ENCODE measurements at places on chromosomes 13 and 19.

DNA sequence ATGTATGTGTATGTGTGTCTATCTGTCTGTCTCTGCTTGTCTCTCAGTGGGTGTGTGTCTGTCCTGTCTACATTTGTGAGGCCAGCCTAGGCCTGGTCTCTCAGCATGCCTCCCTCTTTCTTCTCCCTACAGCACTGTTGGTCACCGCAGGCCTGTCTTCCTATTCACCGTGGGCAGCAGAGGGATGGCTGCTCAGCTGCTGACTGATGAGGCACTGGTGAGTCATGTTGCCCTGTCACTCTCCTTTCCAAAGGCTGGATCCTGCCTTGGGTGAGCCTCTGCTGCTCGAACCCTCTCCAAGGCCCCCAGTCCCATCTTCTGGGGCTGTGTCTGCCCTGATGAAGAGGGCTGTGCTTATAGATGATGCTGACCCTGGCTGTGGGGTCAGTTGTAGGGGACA is 6.3 kb downstream of the ZNF71 start:
- DNase-seq, result no peak

GRCh38 chr13:102682727-102683126 is 12.1 kb downstream of the METTL21C start:
- no peak for DNase-seq

DNA sequence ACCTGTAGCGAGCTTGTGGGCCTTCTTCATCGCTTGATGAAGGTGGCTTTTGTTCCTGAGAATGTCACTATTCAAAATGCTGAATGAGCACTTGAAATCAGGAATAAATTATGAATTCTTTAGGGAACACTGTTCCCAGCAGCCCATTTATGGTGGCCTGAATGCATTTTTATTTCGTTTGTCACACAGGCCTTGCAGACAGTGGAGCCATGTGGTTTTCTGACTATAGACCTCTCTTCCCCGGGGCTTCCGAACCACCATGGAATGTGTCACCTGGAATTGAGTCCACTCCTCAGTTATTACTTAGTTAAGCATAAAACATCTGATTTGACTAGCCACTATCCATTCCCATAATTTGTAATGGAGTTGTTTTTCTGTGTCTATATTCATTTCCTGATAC is 396.9 kb downstream of the IRS2 start:
- DNase-seq, result no peak

DNA sequence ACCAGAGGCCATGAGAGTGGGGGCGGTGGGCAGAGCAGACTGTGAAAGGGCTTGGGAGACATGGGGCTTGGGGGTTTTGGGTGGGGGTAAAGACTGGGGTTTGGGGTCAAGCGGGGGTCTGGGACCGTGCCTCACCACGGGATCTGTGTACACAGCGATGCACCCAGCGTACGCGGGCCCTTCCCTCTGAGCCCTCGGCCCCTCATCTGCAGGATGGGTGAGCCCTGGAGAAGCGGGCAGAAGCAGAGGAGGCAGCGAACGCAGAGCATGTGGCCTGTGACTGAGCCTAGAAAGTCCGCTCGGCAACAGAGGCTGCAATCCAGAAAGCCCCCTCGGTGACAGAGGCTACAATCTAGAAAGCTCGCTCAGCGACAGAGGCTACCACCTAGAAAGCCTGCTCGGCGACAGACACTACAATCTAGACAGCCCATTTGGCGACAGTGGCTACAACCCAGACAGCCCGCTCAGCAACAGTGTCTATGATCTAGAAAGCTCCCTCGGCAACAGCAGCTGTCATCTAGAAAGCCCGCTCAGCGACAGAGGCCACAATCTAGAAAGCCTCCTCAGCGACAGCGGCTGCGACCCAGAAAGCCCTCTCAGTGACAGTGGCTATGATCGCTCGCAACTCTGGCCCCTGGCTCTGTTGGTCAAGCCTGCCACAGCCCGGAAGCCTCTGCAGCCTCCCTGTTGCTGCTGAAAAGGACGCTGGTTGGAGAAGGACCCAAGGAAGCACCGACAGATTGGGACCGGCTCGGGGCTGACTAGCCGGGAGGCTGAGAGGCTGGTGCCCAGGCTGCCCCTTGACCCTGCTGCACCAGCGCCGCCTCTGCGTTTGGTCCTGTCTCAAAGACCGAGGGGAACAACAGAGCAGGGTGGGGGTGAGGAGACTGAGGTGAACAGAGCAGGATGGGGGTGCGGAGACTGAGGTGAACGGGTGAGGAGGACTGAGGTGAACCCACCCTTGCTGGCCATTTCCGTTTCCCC is 68.6 kb downstream of the SPACA7 start:
- no peak for DNase-seq

DNA sequence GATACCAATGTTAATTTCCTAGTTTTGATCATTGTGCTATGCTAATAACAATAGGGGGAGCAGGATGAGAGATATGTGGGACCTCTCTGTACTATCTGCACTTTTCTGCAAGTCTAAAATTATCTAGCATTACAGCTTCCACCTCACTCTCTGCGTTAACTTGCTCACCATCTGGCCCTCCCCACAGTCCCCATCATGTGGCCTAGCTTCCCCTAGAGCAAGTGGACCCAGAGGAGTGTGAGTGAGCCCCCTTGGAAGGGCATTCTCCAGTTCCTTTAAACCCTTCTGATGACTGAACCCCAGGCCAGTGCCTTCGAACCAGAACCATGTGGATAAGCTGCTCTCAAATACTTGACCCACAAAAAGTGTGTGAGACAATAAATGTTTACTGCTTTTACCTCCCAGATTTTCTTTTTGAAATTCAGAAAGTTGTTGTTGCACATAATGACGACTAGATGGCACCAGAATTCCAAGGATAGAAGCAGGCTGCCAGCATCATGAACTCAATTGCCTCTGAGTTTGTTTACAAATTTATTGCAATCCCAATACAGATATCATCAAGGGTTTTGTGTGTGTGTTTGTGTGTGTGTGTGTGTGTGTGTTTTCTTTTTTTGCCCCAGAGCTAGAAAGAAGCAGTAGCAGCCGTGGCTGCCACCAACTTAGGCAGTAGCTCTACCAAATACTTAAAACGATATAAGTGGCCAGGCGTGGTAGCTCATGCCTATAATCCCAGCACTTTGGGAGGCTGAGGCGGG is 49.0 kb upstream of the ZNF780A start:
- no peak for DNase-seq

- DNase-seq, result no peak
Observed at GRCh38 chr19:41810301-41810700, 13.9 kb downstream of the CEACAM3 start.

- DNase-seq, result no peak
Observed at GRCh38 chr19:44747739-44748425, 626 bp upstream of the BCL3 start.

- DNase-seq, result no peak
Observed at GRCh38 chr13:107104631-107105030, 536.7 kb upstream of the ARGLU1 start.

GRCh38 chr13:113771709-113772331 is 12.8 kb downstream of the TMEM255B start:
- no peak for DNase-seq

GRCh38 chr19:29893606-29894284 is 48.3 kb upstream of the URI1 start:
- no peak for DNase-seq

DNA sequence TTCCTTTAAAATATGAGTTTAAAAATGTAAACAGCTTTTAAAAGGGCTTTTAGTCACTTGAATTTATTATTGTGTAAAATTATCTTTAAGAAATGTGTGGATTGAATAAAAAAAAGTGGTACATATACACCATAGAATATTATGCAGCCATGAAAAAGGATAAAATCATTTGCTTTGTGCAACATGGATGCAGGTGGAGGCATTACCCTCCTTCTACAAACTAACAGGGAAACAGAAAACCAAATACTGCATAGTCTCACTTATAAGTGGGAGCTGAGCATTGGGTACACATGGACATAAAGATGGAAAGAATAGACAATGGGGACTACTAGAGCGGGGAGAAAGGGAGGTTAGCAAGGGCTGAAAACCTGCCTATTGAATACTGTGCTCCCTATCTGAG is 999.3 kb downstream of the SLITRK5 start:
- DNase-seq, result no peak

DNA sequence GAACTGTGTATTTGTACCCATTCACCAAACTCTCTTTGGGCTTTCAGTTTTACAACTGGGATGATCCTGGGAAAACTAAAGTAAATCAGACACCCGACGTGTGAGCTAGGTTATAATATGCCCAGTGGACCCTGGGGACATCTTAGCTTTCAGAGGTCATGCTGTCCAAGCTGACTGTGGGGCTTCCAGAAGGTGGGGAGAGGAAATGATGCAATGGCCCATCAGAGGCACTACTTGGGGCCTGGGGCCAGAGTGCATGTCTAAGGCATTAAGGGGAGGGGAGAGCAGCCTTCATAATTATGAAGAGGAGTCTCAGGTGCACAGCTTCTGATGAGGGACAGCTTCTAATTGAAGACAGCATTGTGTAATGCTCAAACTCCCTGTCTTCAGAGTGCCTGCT is 30.9 kb downstream of the ALOX5AP start:
- no peak for DNase-seq

DNA sequence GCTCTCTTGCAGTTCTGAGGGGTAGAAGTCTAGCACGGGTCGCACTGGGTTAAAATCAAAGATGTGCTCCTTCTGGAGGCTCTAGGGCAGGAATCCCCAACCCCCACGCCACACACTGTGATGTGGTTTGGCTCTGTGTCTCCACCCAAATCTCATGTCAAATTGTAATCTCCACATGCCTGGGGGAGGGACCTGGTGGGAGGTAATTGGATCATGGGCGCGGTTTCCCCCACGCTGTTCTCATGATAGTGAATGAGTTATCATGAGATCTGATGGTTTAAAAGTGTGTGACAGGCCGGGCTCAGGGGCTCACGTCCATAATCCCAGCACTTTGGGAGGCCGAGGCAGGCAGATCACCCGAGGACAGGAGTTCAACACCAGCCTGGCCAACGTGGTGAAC is 26.6 kb upstream of the CALM3 start:
- no peak for DNase-seq

- DNase-seq, result no peak
Observed at GRCh38 chr13:82634946-82635345, 1247.3 kb downstream of the SLITRK1 start.

- no peak for DNase-seq
Observed at GRCh38 chr19:46691104-46691503, 25.8 kb downstream of the PRKD2 start.

DNA sequence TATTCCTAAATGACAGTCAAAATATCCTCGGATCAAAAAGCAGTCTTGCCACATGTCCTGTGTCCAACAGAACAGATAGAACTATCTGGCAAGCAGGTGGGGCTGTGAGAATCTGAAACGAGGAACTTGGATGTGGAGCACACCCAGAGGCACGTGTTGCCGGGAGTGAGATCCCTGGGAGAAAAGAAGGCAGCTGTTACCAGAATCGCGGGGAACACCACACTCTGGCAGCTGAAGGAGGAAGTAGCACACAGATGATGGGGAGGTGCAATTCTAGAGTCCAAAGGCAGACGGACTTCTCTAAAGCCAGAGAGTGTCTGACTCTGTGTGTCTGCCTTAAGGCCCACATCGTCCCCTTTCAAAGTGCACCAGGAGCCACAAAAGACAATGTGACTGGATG is 22.3 kb downstream of the SLC7A1 start:
- no peak for DNase-seq

- no peak for DNase-seq
Observed at GRCh38 chr19:31127134-31127967, 221.9 kb downstream of the TSHZ3 start.

DNA sequence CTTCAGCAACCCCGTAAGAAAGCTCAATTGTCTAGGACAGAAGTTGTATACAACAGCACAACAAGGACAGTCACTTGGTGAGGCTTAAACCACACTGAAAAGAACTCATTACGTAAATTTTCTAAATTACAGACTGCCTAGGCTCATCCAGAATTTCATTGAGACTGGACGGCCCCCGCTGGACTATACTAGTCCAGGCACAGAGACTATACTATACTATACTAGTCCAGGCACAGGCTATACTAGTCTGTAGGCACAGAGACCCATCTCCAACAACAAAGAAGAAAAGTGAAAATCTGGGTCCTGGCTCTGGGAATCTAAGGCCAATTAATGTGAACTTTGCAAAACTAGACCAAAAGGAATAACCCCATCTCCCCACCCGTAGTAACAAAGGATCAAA is 700 bp downstream of the ZNF816 start:
- DNase-seq, result no peak

DNA sequence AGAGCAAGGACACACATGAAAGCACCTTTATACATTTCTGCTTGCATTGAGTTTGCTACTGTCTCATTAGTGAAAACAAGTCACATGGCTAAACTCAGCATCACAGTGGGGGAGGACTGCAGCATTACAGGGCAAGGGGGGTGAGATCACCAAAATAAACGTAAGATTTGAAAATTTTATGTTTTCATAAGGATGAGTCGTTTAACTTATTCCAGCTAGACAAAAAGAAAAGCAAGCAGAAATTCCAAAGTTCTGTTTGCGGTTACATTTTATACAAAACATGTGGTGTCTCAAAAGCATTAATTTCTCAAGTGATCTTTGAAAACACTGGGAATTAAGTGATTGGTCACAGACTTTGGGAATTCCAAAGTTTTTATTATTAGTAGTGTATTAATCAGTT is 261.4 kb upstream of the RXFP2 start:
- no peak for DNase-seq

- DNase-seq, result no peak
Observed at GRCh38 chr13:50574731-50575130, 268.8 kb downstream of the DLEU7 start.

DNA sequence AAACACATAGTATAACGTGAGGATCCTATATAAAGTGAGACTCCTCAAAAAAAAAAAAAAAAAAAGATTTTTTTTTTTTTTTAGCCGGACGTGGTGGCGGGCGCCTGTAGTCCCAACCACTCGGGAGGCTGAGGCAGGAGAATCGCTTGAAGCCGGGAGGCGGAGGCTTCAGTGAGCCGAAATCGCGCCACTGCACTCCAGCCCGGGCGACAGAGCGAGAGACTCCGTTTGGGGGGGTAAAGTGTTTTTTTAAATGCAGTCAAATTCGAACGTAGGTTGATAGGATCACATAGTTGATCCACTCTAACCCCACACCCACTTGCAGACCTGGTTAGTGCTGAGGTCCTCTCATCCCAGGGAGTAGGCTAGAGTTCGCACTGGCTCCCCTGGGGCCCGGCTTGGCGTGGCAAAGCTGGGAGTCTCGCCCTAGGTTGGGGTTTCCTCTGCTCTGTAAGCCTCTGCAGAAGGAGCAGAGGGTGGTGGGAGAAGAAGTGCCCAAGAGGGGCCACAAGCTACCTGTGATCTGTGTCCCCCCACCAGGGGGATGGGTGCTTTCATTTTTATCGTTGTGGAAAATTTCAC is 6.5 kb downstream of the RNF225 start:
- DNase-seq, result no peak

DNA sequence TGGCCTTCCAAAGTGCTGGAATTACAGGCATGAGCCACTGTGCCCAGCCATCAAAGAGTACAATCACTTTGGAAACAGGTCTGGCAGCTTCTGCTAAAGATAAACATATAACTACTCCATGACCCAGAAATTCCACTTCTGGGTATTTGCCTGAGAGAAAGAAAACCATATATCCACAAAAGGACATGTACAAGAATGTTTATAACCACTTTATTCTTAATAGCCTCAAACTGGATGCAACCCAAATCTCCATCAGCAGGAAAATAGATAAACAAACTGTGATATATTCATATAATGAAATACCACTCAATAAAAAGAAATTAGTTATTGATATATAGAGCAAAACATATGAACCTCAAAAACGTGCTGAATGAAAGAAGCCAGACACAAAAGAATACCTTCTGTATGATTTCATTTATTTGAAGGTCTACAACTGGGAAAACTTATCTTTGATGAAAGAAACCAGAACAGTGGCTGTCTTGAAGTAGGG is 40.5 kb downstream of the TEX26 start:
- no peak for DNase-seq
